ENCODE measurements at places on chromosomes 5 and 9. TPM values are rescaled to one million over a fixed set of nuclear protein-coding genes. Genes with fewer than 3 reads are reported as not detected.

DNA sequence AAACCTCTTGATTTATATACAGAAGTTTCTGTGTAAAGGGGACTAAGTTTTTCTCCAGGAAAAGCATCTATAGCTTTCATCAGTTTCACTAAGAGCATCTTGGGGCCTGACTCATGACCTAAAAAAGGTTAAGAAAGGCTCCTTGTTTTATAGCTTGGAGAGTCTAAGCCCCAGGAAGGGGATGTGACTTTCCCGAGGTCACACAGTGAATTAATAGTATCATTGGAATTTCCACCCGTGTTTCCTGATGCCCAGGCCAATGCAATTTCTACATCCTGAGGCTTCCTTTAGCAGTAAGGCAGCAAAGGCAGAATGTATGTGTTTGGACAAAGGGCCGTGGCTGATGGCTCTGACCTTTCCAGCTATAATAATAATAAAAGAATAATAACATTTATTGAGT is 8.6 kb downstream of the MORN5 start:
- no peak overlapping the region for H3K4me3 ChIP-seq
- no peaks in the 10 kb centered on the region for H3K4me1 ChIP-seq
- no peaks in the 10 kb centered on the region for H3K27me3 ChIP-seq
- no peak overlapping the region for H3K27ac ChIP-seq
- H3K36me3 ChIP-seq = no peaks in the 10 kb centered on the region

DNA sequence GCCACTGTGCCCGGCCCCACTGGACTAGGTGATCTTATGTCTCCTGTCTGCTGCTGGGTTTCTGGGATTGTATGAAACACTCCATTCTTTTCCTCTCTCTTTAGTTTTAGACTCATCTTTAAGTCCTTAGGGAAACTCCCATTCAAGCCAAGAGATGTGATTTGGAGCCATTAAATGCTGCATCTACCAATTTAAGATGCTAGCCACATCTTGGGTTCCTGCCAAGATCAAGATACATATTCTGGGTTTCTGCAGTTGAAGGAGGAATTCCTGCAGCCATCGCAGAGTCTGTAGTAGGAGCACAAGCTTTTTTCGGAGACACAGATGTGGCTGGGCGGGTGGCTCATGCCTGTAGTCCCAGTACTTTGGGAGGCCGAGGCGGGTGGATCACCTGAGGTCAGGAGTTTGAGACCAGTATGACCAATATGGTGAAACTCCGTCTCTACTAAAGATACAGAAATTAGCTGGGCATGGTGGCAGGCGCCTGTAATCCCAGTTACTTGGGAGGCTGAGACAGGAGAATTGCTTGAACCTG is 23.2 kb downstream of the STXBP1 start:
- no peak overlapping the region for H3K27ac ChIP-seq
- DNase-seq = no peak
- H3K4me1 ChIP-seq = peaks cover 6% of the 10 kb centered on the region
- H3K36me3 ChIP-seq = no peaks in the 10 kb centered on the region
- no peaks in the 10 kb centered on the region for H3K27me3 ChIP-seq

- no peaks in the 10 kb centered on the region for H3K27me3 ChIP-seq
- H3K27ac ChIP-seq = no peak overlapping the region
- no peaks in the 10 kb centered on the region for H3K4me1 ChIP-seq
- DNase-seq = no peak
These were observed 59.3 kb upstream of the RNU6ATAC start for GRCh38 chr9:134223591-134224122.

DNA sequence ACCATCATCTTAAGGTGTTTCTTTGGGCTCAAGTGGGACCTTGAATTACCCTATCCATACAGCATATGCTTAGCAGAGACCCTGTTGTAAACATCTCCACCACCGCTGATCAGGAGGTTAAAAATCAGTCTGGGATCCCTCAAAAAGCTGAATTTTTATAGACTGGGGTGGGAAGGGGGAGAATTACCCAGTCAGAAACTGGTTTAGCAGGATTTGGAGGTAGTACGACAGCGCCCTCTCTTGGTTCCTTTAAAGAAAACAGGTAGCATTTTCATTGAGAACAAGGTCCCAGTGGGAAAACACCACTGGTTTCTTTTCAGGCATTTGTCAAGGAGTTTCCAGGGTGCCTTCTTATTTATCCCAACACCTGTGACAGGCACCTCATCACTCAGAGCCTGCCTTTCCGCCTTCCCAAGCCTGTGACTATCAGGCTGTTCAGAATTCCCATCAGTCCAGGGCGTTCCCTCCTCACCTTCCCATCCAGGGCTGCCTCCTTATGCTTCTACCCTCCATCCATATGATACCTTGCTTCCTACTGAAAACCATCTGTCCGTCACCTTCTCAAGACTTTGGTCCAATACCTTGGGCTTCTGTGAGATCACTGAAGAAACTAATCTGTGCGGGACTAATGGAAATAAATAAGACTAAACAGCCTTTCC is 203.8 kb upstream of the RAI14 start:
- no peaks in the 10 kb centered on the region for H3K36me3 ChIP-seq
- no peaks in the 10 kb centered on the region for H3K4me1 ChIP-seq
- H3K27me3 ChIP-seq = no peaks in the 10 kb centered on the region
- no peak overlapping the region for H3K27ac ChIP-seq

Gene SPOCK1
- total RNA-seq = 111 TPM

- H3K4me3 ChIP-seq = no peak overlapping the region
- H3K27me3 ChIP-seq = no peaks in the 10 kb centered on the region
- H3K36me3 ChIP-seq = no peaks in the 10 kb centered on the region
- no peak for DNase-seq
- peaks cover 17% of the 10 kb centered on the region for H3K4me1 ChIP-seq
These were observed 106.7 kb downstream of the SERINC5 start for GRCh38 chr5:80149161-80149609.

Gene PDE6A
- 3.2 TPM for total RNA-seq

GRCh38 chr9:96038271-96038670 is 162.8 kb downstream of the ERCC6L2 start:
- no peak overlapping the region for H3K27ac ChIP-seq
- no peak for DNase-seq
- H3K4me1 ChIP-seq = no peaks in the 10 kb centered on the region
- no peaks in the 10 kb centered on the region for H3K27me3 ChIP-seq
- no peak overlapping the region for H3K4me3 ChIP-seq
- no peaks in the 10 kb centered on the region for H3K36me3 ChIP-seq

GRCh38 chr5:50898966-50899365 is 232.5 kb downstream of the PARP8 start:
- H3K27ac ChIP-seq = no peak overlapping the region
- no peaks in the 10 kb centered on the region for H3K27me3 ChIP-seq
- DNase-seq = no peak
- H3K4me1 ChIP-seq = no peaks in the 10 kb centered on the region
- H3K36me3 ChIP-seq = no peaks in the 10 kb centered on the region
- H3K4me3 ChIP-seq = no peak overlapping the region

- no peak overlapping the region for H3K27ac ChIP-seq
- no peaks in the 10 kb centered on the region for H3K36me3 ChIP-seq
- H3K4me1 ChIP-seq = no peaks in the 10 kb centered on the region
- no peaks in the 10 kb centered on the region for H3K27me3 ChIP-seq
- no peak for DNase-seq
These were observed 35.3 kb downstream of the EQTN start for GRCh38 chr9:27261517-27262211.

- no peaks in the 10 kb centered on the region for H3K27me3 ChIP-seq
- no peak overlapping the region for H3K4me3 ChIP-seq
These were observed 100.9 kb downstream of the NRG2 start for GRCh38 chr5:139942243-139942642.

Gene SLC4A9
- total RNA-seq = 0.81 TPM

Gene FOXD1
- total RNA-seq = 7.4 TPM

GRCh38 chr5:180990086-180990881 is 1.6 kb downstream of the BTNL3 start:
- H3K27me3 ChIP-seq = no peaks in the 10 kb centered on the region
- H3K36me3 ChIP-seq = no peaks in the 10 kb centered on the region
- no peaks in the 10 kb centered on the region for H3K4me1 ChIP-seq

- no peaks in the 10 kb centered on the region for H3K4me1 ChIP-seq
- H3K4me3 ChIP-seq = no peak overlapping the region
- H3K27me3 ChIP-seq = no peaks in the 10 kb centered on the region
- no peaks in the 10 kb centered on the region for H3K36me3 ChIP-seq
- no peak for DNase-seq
- H3K27ac ChIP-seq = no peak overlapping the region
These were observed 48.9 kb upstream of the TDRD7 start for GRCh38 chr9:97362777-97363545.

DNA sequence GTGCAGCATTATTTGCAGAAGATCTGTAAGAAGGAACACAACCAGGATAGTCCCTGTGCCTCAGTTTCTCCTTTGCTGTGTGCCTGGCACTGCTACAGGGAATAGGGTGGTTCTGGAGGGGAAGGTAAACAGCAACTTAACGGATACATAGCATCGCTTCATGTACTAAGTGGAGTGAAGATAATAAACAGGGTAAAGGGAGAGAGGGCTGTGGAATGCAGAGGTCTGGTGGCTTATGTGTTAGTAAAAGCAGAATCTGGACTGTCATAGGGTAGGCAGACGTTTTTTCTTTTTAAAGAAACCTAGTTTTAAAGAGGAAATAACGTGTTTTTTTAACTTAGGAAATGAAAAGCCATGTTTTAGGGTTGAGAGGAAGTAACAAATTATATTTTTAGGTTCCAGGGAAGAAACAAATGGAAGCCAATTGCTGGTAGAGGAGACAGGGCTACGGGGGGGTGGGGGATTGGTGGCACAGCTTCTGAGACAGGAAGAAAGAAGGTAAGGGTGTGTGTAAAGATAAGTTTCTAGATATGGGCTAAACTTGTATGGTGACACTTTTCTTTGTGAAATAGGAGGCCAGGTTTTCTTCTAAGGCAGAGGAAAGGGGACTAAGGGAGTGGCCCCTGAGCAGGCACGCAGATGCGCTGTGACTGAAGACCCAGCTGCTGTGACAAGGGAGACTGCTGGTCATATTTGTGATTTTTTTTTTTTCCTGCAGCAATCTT is 1.3 kb downstream of the GNG10 start:
- H3K27ac ChIP-seq = no peak overlapping the region
- no peaks in the 10 kb centered on the region for H3K27me3 ChIP-seq
- peaks cover 10% of the 10 kb centered on the region for H3K4me1 ChIP-seq
- DNase-seq = no peak

DNA sequence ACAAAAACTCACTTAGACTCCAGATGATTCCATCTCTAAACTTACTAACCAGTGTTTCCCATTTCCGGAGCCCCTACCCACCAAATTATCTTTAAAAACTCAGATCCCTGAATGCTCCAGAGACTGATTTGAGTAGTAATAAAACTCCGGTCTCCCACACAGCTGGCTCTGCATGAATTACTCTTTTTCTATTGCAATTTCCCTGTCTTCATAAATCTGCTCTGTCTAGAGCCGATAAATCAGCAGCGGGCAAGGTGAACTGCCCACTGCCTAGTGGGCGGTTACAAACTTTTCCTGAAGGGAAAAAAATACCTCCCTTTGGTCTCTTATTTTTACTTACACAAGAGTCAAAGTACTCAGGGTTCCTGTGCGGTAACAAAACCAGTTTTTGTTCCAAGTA is 624.4 kb upstream of the RORB start:
- H3K4me1 ChIP-seq = no peaks in the 10 kb centered on the region
- no peak overlapping the region for H3K27ac ChIP-seq
- H3K4me3 ChIP-seq = no peak overlapping the region
- DNase-seq = no peak

- no peaks in the 10 kb centered on the region for H3K36me3 ChIP-seq
- no peaks in the 10 kb centered on the region for H3K4me1 ChIP-seq
- DNase-seq = no peak
- H3K27me3 ChIP-seq = no peaks in the 10 kb centered on the region
These were observed 480.3 kb upstream of the SEMA6A start for GRCh38 chr5:117054911-117055310.

Gene NR3C1
- total RNA-seq = 34.3 TPM

Gene ZNF883
- total RNA-seq = 8.9 TPM

Gene AGXT2
- not detected for total RNA-seq

GRCh38 chr9:22683700-22684075 is 237.1 kb downstream of the DMRTA1 start:
- no peaks in the 10 kb centered on the region for H3K27me3 ChIP-seq
- no peaks in the 10 kb centered on the region for H3K36me3 ChIP-seq
- no peak overlapping the region for H3K4me3 ChIP-seq
- no peaks in the 10 kb centered on the region for H3K4me1 ChIP-seq
- no peak for DNase-seq

DNA sequence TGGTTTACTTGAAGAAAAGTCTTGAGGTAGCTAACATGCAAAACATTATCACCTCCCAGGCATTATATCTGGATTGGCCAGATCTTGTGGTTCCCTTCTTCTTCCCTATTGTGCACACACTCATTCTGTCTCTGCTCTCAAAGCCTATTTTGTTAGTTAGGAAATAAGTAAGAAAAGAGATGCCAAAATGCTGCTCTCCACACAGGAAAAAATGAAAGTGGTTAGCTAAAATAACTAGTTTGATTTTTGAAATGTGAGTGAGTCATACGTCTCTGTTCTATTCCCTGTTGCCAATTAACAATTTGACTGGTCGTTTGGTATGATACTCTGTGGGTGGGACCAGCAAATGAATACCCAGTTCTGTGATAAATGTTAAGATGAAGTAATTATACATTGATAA is 28.1 kb downstream of the LMNB1 start:
- no peak for DNase-seq
- H3K36me3 ChIP-seq = no peaks in the 10 kb centered on the region
- no peak overlapping the region for H3K27ac ChIP-seq
- no peaks in the 10 kb centered on the region for H3K27me3 ChIP-seq
- no peaks in the 10 kb centered on the region for H3K4me1 ChIP-seq

GRCh38 chr5:170520372-170520771 is 16.6 kb downstream of the KCNIP1 start:
- no peaks in the 10 kb centered on the region for H3K36me3 ChIP-seq
- H3K27me3 ChIP-seq = no peaks in the 10 kb centered on the region
- no peak overlapping the region for H3K27ac ChIP-seq
- H3K4me1 ChIP-seq = peaks cover 7% of the 10 kb centered on the region
- H3K4me3 ChIP-seq = no peak overlapping the region

Gene PHF2
- total RNA-seq = 20.6 TPM

Gene CLIC3
- total RNA-seq = 1.8 TPM

DNA sequence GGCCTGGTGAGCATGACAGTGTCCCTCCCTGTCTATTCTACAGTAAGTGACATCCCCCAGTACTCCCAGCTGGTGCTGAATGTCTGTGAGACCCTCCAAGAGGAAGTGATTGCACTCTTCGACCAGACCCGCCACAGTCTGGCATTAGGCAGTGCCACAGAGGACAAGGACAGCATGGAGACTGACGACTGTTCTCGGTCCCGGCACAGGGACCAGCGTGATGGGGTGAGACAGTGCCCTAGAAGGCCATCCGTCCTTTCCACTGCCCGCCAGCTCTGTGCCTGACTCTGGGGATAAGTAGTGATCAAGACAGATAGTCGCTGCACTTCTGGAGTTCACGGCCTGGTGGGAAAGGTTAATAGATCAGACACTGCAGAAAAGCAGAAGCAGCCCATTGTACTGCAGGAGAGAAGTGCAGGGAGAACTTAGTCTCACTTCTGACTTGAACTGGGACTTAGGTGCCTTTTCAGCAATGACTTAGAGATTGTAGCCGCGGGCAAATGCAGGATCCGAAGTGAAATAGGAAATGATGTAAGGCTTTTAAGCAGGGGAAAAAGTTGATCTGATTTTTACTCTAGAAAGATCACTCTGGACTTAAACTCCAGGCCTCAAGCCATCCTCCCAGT is 28.4 kb downstream of the SH3GLB2 start:
- DNase-seq = no peak
- H3K36me3 ChIP-seq = no peaks in the 10 kb centered on the region
- no peak overlapping the region for H3K27ac ChIP-seq
- no peak overlapping the region for H3K4me3 ChIP-seq

Gene PDE8B
- total RNA-seq = 7.2 TPM

Gene LEAP2
- total RNA-seq = 1.8 TPM
